ENCODE measurements at places on chromosomes 2 and 18.

- peak; percentile 6 for DNase-seq
Observed at GRCh38 chr2:203578759-203579643, 43.9 kb upstream of the RAPH1 start.

- no peak for DNase-seq
Observed at GRCh38 chr2:207051385-207051965, 112.2 kb downstream of the CPO start.

DNA sequence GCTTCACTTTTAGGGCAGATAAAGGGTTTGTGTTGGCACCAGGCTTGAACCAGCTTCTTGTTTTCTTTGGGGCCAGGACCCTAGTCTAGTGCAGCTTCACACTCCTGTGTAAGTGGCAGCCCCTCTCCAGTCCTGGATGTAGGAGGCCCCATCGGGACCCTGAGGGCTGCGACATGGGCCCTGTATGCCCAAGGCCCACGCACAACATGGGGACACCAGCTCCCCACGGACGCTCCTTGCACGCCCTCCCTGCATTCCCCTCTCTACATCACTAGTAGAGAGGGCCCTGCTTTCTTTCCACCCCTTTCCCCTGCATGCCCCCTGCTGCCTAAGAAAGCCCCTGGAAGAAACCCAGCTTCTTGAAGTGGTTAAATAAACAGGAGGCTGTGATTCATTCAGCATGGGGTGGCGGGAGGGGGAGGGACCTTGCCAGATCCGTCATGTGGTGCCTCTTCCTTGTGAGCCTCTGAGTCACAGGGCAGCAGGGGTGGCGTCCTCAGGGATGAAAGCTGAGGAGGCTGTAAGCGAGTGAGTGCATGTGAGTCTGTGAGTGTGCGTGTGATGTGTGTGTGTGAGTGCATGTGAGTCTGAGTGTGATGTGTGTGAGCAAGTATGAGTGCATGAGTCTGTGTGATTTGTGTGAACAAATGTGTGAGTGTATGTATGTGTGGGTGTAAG lies 42.5 kb downstream of the COPS8 start:
- no peak for DNase-seq

DNA sequence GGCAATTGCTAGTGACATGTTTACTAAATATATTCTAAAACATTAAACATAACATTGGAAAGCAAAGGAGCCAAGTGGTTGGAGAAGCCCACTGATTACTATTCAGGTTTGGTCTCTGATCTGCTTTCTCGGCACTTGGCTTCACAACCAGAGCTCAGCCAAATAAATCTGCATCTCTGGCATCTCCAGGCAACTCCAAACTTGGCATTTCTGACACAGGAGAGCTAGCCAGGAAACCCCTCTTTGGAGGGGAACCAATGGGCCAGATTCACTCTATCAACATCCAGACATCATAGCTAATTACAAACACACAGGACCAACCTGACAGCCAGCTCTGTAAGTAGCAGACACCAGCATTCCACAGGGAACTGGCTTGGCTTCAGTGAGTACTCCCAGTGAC lies 150.3 kb upstream of the ETAA1 start:
- no peak for DNase-seq

DNA sequence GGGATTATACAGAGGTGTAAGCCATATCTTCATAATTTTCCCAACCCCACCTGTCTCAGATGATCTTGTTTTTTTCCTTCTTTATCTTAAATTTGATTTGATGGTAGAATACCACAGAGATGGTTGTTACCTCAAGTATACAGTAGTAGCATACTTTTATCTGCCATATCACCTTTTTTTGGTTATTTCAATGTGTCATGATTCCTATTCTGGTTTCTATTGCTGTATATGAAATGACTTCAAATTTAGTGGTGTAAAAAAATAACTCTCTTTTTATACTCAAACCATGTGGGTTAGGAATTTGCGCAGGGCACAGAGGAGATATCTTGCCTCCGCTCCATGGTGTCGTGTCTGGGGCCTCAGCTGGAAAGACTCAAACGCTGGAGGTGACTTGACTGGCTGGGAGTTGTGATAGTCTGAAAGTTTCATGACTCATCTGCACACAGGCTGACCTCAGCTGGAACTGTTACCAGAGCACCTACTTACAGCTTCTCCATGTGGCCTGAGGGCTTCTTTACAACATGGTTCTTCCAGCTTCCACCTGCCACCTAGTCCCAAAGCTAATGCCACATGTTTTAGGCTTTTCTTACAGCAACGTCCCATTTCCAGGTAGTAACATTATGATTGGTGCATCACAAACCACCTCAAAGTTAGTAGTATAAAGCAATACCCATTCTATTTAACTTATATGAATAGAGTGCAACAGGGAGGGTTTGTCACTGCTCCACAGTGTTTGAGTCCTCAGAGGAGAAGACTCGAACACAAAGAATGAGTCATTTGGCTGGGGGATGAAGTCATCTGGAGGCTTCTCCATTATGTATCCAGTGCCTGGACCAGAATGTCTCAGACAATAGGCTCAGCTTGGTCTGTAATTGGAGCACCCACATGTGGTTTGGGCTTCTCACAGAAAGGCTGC lies 82.3 kb upstream of the XPO1 start:
- DNase-seq: no peak

DNA sequence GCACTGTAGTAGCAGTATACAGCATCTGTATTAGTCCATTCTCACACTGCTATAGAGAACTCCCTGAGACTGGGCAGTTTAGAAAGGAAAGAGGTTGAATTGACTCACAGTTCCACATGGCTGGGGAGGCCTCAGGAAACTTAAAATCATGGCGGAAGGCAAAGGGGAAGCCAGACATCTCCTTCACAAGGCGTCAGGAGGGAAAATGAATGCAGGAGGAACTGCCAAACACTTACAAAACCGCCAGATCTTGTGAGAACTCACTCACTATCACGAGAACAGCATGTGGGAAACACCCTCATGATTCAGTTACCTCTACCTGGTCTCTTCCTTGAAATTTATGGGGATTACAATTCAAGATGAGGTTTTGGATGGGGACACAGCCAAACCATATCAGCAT lies 25.4 kb downstream of the MAP4K4 start:
- no peak for DNase-seq

GRCh38 chr2:234951664-234952269 lies at the start of gene SH3BP4:
Gene SH3BP4 (plus strand): TSS chr2:234952017. CDS start chr2:235035003, 82,986 bp downstream.
- DNase-seq: peak; percentile 49

DNA sequence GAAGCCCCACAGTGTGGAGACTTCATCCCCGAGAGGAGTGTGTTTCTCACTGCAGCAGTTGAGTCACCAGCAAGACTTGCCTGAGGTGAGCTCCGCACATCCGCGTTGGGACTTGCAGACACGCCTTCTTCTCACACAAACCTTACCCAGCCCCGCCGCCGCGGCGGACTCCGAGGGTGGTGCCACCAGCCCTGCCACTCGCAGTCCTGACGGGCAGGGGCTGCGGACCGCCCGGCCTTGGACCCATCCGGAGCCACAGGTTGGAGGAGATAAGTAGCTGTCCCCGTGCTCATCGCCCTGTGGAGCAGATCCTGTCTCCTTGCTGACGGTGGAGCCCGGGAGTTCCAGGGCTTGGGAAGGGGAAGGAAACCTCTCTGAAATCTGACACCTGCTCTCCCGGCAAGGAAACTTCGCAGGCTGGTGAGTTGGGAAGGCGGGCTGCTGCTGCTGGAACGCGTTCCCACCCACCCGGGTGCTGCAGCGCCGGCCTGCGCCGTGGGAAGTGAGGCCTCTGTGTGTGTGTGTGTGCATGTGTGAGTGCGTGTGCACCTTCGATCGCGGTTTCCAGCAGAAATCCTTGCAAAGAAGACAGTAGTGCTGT lies at the start of gene RAB27B:
Gene RAB27B (plus strand): TSS at position 197 of the 601 bp plus-strand sequence. CDS start 49,109 bp downstream, outside the sequence.
- peak; percentile 63 for DNase-seq

DNA sequence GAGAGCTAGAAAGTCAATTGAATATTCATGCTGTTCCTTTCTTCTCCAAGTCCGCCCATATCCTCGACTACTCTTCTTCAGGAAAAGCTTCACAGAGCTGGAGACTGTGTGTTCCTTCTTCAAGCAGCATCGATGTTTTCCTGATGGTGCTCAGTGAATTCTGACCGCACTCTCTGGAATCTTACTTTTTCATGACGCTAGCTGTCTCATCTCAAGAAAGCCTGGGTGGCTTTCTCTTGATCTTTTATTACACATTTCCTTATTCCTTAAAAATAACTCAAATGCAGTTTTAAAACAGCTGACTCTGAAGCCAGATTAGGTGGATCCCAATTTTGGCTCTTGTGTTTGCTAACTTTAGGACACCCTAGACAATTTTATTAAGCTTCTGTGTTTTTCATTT lies 1245.1 kb upstream of the LRRTM1 start:
- DNase-seq: no peak

Measured in NCI-H1417 (cell line).